ENCODE measurements at places on chromosomes 1 and 21.

DNA sequence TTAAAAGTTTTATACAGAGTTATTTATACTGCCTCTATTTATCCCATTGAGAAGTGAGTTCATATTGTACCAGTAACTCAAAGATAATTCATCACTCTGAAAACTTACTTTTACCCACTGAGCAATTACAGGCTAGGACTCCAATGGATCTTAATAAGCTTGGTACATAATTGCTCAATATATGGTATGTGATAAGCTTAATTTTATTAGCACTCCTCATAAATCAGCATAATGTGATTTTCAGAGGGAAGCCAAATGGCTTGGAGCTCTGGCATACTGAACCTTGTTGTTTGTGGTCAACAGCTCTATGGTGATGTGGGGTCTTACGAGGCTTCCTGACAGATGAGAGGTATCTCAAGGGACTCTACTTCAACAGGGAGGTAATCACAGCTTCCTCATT lies 26.3 kb downstream of the ADAM30 start:
- no peak for DNase-seq

GRCh38 chr1:151368393-151369301 lies 3.9 kb downstream of the SELENBP1 start:
- DNase-seq, result no peak

- DNase-seq, result no peak
Measured at GRCh38 chr1:157505481-157506272, 46.6 kb downstream of the FCRL5 start.

DNA sequence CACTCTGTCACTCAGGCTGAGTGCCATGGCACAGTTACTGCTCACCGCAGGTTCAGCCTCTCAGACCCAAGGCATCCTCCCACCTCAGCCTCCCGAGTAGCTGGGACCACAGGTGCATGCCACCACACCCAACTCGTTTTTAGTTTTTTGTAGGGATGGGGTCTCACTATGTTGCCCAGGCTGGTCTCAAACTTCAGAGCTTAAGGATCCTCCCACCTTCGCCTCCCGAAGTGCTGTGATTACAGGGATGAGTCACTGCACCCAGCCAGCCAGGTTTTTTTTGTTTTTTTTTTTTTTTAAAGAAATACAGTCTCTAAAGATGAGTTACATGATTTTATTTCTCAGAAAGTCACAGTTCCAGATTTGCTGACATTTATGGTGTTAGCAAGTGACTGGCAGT lies 29.0 kb downstream of the BACE2 start:
- DNase-seq, result no peak

Data from stimulated activated CD8-positive, alpha-beta memory T cell treated with anti-CD3 and anti-CD28 coated beads, Interleukin-7, amount 100 ng/mL, for 1 hour (primary cell).